ENCODE measurements at places on chromosomes 2 and 18.

DNA sequence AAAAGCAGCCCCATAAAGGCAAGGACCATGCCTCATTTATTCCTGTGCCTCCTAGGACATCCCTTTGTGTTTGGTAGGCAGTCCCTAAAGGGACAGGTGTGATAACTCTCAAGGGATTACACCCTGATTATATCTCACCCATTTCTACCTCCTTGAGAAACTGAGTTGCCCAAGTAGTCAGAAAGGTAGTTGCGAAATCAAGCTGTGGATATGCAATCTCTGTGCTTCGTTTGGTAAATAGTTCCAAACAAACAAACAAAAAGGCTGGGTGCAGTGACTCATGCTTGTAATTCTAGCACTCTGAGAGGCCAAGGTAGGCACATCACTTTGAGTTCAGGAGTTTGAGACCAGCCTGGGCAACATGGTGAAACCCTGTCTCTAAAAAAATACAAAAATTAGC, 100.2 kb upstream of the ARL5A start:
- no peak for DNase-seq

DNA sequence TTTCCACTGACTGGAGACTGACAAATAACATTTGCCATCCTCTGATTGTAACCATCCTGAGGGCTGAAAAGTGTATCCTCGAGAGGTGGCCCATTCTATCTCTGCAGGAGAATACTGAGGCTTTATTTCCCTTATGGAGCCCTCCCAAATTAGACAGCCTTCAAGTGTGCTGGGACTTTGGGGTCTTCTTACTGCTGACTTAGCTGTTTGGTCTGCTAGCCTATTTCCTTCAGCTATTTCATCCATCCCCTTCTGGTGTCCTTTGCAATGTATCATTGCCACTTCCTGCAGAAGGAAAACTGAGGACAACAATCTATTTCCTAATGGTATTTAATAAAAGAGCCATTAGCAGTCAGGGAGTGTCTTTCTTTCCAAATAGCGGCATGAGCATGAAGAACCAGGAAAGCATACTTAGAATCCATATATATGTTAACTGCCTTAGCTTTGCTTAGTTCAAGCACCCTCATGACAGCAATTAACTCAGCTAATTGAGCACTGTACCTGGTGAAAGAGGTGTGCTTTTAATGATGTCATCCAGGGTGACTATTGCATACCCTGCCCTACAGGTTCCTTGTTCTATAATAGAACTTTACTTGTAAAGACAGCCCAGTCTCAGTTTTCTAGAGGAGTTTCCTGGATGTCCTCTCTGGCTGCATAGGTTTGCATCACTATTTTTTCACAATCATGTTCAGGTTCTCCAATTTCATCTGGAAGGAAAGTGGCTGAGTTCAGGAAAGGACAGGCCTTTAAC, 24.0 kb downstream of the CMPK2 start:
- DNase-seq: no peak

GRCh38 chr2:169464882-169465281, 14.4 kb upstream of the BBS5 start:
- DNase-seq: no peak

GRCh38 chr2:13682540-13683272, 949.8 kb upstream of the LRATD1 start:
- no peak for DNase-seq

DNA sequence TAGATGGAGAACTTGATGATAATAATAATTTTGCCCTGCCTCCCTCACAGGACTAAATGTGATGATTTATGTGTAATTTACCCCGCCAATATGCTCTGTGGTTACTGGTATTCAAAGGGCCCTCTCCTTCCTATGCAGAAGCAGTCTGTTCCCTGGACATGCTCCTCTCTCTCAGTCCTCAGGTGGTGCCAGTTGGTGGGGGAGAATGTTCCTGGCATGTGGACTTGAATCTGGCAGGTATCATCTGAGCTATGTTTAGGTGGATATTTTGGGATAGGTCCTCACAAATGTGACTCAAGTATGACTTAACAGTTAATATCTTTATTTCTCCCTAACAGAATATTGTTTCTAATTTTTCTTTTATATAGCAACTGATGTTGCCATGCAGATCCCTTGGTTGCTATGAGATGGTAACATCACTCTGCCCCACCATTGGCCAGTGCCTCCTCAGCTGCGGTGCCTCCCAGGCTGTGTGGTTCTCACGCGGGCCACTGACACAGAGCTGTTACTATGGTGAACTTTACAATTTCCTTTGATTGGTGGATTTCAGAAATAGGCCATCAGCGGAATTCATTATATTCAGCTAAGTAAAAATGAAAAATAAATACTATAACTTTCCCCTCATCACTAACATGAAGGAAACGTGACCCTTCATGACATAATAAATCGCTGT, 106.7 kb upstream of the PELI1 start:
- no peak for DNase-seq

- peak; percentile 46 for DNase-seq
These were observed 36.4 kb upstream of the PXDN start for GRCh38 chr2:1780693-1781092.

DNA sequence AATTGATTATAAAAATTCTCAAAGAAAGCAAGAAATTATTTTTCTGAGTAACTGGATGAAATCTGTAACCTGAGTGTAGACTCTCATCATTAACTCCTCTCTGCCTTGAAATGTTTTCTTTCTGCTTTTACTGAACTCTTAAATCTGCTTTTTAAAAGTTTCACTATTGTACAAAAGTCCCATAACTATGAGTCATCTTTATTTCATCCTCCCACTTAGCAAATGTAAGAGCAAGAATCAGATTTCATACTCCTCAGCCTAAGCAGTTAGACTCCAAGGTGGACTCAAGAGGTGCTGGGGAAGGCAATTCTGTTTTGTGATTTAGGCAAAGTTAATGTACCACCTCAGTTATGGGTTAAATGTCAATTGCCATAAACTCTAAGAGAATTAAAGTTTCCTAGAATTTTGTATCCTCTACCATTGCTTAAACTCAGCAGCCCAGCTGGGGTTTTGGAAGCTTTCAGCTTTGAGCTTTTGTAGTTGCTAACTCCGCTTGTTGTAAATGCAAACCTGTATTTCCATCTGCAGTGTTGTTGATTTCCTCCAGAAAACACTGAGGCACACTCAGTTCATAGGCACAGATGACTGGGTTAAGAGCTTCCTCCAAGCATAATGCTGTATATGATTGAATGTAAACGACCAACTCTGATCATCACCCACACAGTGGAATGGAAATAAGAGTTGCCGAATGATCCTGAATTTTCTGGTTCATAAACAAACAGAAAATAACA, 268.8 kb downstream of the ARHGAP15 start:
- DNase-seq: no peak

GRCh38 chr2:128416806-128417205, 98.1 kb upstream of the HS6ST1 start:
- DNase-seq: peak; percentile 22

GRCh38 chr18:38025433-38026038, 459.9 kb upstream of the CELF4 start:
- DNase-seq: no peak

DNA sequence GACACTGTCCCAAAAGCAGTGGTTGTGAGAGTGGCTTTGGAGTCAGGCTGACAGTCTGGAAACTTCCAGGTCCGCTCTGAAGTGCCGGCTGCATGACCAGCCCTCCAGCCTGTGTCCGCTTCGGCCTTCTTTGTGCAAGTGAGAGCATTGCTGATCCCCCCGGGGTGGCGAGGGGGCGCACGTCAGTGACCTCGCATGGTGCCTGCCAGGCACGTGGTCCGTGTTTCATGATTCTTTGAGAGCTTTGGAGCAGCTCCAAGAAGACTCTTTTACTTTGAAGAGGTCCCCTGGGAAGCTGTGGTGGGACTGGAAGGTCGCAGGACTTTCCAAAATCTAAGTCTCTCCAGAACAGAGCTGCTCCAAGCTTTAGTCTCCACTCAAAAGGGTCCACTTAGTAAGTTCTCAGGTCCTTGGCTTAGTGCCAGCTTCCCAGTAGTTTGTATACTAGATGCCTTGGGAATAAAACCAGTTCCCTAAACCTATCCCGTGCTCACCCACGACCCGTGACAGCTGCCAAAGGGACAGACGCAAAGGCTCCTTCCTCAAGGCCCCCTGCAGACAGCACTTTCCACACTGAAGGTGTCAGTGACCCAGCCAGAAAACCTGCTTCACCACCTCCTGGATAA, 68.8 kb downstream of the ADI1 start:
- DNase-seq: no peak

GRCh38 chr2:157572725-157573124, 55.9 kb downstream of the ACVR1C start:
- DNase-seq: no peak

GRCh38 chr18:10437837-10438236, 16.6 kb upstream of the APCDD1 start:
- no peak for DNase-seq

- DNase-seq: no peak
These were observed 23.3 kb upstream of the ROCK1 start for GRCh38 chr18:21134895-21135294.

- no peak for DNase-seq
These were observed 9.8 kb downstream of the TUBB6 start for GRCh38 chr18:12317664-12318333.

DNA sequence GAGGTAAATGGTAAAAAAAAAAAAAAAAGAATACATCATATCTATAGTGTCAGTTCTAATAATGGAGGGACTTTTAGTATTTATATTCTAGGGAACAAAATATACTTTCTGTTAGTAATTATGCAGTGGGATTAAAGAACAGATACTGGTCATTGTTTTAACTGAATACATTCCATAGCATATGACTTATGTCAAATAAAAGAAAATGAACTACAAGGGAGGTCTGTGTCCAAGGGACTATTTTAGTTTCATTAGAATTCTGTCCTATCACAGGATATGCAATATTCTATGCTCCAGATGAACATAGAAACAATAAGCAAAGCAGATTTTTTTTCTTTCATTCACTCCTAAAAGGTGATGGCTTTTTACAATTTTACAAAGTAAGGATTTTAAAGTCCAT, 154.2 kb upstream of the ZEB2 start:
- DNase-seq: no peak

- DNase-seq: no peak
These were observed 69.4 kb upstream of the TTC27 start for GRCh38 chr2:32558492-32558891.

DNA sequence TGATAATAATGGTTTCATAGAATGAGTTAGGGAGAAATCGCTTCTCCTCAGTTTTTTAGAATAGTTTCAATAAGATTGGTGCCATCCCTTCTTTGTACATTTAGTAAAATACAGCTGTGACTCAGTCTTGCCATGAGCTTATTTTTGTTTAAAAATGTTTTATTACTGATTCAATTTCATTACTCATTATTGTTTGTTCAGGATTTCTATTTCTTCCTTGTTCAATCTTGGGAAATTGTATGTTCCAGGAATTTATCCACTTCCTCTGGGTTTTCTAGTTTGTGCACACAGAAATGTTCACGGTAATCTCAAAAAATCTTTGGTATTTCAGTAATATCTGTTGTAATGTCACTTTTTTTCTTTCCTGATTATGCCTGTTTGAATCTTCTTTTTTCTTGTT, 371.5 kb upstream of the SETBP1 start:
- DNase-seq: no peak

DNA sequence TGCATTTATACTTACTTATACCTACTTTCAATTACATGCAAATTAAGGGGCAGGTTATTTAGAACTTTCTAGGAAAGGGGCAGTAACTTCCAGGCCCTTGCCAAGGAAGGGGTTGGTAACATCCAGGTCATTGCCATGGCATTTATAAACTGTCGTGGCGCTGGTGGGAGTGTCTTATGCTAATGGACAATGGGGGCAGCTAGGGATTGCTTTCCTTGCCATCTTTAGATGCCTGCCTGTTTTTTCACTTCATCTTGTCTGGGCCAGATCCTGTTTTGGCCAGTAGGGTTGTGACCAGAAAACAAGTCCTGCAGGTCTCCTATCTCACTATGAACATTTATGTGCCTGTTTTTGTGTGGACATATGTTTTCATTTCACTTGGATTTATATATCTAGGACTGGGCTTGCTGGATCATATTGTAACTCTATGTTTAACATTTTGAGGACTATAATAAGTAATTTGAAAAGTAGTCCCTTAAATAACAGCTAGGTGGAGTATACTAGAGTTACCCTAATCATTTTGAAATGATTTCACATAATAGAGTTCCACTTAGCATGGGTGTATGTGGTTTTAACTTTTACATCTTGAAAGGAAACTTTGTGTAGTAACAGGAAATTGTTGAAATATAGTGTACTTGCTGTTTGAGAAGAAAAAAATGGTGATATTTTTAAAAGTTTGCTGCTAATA, 56.1 kb downstream of the LCLAT1 start:
- DNase-seq: no peak

DNA sequence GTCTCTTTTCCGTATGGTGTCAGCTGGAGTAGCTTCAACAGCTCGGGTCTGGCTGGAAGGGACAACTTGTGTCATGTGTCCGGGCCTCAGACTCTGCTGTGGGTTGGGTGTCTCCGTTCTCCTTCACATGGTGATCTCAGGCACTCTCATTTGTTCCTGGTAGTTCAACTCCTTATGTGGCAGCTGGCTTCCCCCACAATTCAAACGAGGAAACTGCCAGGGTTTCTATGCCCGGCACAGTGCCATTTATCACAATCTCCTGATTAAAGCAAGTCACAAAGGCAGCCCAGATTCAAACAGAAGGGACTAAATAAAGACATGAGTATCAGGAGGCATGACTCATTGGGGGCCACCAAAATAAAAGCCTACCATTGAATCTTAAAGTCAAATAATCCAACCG, 22.7 kb downstream of the MRO start:
- no peak for DNase-seq

- no peak for DNase-seq
These were observed 241.0 kb upstream of the ACVR2A start for GRCh38 chr2:147603876-147604275.

- no peak for DNase-seq
These were observed 189.0 kb upstream of the COPS8 start for GRCh38 chr2:236896688-236897087.

- no peak for DNase-seq
These were observed 107.6 kb upstream of the MAP3K20 start for GRCh38 chr2:172968061-172968469.

GRCh38 chr2:240244543-240244942, 104.1 kb upstream of the OTOS start:
- DNase-seq: no peak

GRCh38 chr2:46485002-46485401, 5.6 kb downstream of the TMEM247 start:
- DNase-seq: no peak

DNA sequence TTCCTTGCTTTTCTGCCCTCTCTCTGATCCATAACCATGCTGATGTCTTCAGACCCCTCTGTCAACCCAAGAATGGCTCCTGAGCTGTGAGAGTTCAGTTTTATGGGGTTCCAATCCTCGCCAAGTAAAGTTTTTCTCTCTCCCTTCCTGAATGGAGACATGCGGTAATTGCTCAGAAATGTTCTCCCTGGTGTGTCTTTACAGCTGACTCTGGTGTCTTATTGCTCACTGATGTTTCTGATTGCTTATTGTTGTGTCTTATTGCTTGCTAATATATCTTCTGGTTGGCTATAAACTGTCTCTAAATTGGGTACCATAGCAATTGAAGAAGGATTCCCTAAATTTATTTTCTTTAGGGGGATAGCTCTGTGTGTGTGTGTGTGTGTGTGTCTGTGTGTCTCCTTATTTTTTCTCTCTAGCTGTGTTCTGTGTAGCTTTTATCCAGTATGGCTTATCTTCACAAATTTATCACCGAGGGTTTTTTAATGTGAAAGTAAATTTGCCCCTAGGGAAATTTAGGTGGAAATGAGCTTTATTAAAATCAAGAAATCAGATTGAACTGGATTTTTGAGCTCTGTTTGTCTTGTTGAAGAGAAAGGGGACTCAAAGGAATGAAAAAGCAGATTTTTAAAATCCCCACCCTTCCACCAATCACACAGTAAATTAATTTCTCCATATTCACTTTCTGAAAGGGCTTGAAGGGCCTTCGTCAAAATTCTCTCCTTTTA, 19.5 kb downstream of the MGAT5 start:
- DNase-seq: no peak

- DNase-seq: no peak
These were observed 15.2 kb upstream of the DIS3L2 start for GRCh38 chr2:231946241-231946814.

All from activated effector memory CD4-positive, alpha-beta T cell treated with anti-CD3 and anti-CD28 coated beads, Interleukin-2, amount 50 U/mL, for 16 hours (primary cell).